Thymus (tissue), 14 donors: ENCODE measurements at places on chromosomes 2 and 18. TPM values are rescaled to one million over a fixed set of nuclear protein-coding genes. Genes with fewer than 3 reads are reported as not detected.

CFAP221 gene
- 0.14 TPM for total RNA-seq

XPO1 gene
- total RNA-seq = 148 TPM

GRCh38 chr18:2518473-2518872, 52.8 kb downstream of the METTL4 start:
- H3K27ac ChIP-seq = no peak overlapping the region
- no peaks in the 10 kb centered on the region for H3K36me3 ChIP-seq
- no peaks in the 10 kb centered on the region for H3K4me1 ChIP-seq
- H3K4me3 ChIP-seq = no peak overlapping the region

GRCh38 chr2:133437492-133437891, 130.8 kb downstream of the NCKAP5 start:
- DNase-seq = no peak
- H3K4me1 ChIP-seq = no peaks in the 10 kb centered on the region
- H3K4me3 ChIP-seq = no peak overlapping the region
- no peaks in the 10 kb centered on the region for H3K27me3 ChIP-seq
- H3K27ac ChIP-seq = no peak overlapping the region
- H3K36me3 ChIP-seq = no peaks in the 10 kb centered on the region

DNA sequence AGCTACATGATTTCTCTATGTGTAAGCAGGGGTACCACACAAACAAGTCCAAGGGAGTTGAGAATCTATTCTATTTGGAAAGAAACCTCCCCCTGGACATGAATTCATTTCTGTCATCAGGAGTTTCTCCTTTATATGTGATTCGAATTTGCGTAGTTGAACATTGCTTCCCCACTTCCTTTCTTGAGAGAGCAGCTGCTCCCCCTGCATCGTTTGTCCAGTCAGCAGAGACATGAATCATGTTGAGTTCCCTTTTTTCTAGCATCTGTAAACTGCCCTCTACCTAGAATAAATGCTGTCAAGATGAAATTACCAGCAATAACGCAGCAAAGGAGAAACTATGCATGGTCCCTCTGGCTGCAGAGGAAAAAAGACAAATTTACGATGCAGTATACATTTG, 73.8 kb downstream of the KIF5C start:
- no peak overlapping the region for H3K4me3 ChIP-seq
- no peaks in the 10 kb centered on the region for H3K36me3 ChIP-seq
- peak; percentile 10 for DNase-seq
- no peaks in the 10 kb centered on the region for H3K27me3 ChIP-seq

DNA sequence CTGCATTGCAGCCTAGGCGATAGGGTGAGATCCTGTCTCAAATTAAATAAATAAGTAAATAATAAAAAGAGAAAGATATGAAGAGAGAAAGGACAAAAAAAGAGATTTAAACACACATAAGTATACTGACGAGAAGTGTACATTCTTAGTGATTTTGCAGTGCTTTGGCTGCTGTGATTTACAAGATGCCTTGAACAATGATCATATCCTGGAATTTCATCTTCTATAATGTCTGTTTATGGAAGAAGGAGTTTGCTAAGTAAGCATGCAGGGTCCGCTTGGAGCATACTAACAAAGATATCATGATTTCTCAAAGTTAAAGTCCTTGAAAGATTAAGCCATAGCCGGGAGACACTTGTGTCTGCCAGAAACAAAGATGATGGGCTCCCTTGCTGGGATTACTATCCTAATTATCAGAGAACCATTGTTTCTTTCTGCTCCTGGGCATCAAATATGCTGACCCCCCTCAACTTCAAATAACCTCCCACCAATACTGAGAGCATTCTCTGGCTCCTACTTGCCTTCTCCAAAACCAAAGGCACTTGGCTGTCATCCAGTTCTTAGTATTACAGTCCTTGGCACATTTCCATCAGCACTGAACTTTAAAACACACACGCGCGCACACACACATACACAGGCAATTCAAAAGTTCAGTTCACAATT, 47.5 kb upstream of the STAM2 start:
- H3K4me3 ChIP-seq = no peak overlapping the region
- H3K27ac ChIP-seq = no peak overlapping the region
- no peaks in the 10 kb centered on the region for H3K36me3 ChIP-seq
- H3K27me3 ChIP-seq = no peaks in the 10 kb centered on the region
- DNase-seq = no peak

DNA sequence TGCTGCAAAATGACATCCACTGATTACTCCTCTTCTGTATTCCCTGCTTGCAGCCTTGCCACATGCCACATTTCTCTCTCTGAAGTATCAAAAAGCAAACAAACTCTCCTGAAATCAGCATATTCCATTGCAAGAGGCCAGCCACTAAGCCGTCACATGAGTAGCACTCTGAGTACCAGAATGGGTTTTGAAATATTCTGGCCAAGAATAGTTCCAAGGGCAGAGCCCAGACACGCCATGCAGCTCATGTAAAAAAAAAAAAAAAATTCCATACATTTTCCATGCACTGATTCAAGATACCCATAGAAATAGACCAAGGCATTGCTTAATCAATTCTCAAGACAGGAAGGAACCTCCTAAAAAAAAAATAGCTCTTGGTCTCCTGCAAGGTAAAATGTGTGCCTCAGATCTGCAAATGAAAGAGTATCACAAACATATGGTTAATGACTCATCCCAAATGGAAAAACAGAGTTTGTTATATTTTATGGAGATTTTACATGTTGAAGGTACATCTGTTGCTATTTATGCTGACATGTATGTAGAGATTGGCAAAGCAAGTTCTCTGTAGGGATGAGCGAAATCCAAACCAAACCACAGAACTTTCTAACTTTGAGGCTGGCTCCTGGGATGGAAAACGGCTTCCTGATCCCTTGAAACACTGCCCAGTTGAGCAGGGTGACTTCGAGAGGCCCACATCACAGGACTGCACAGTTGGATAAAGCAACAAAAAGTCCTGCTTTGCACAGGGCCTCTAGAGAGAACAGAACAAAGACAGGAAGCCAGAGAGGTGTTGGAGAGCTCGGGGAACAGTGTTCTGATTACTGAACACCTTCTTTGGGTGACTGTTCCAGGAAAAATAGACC, 346.2 kb downstream of the ZNF521 start:
- H3K4me3 ChIP-seq = no peak overlapping the region
- no peak for DNase-seq
- H3K27ac ChIP-seq = peak overlapping the region; percentile 13
- no peaks in the 10 kb centered on the region for H3K36me3 ChIP-seq
- H3K4me1 ChIP-seq = peaks cover 2% of the 10 kb centered on the region

DNA sequence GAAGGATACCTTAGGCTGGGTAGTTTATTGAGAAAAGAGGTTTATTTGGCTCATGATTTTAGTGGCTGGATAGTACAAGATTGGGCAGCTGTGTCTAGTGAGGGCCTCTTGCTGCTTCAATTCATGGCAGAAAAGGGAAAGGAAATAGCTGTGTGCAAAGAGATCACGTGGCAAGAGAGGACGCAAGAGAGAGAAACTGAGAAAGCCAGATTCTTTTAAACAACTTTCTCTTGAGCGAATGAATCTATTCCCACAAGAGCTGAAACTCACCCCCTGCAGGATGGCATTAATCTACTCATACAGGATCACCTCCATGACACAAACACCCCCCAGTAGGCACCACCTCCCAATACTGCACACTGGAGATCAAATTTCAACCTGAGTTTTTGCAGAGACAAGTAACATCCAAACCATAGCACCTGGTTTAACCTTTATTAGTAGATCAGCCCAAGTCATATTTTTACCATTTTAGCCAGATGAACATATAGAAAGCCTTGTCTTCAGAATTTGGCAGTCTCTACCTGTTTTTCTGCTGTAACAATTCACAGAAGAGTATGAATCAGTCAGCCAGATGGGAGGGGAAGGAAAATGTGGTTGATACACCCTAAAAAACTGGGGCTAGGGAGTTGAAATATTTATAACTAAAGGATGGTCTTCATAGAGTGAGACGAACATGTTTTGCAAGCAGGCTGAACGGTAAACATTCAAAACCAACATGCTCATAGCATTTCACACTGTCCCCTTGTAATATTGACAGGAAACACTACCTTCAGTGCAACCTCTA, 73.9 kb upstream of the NCKAP5 start:
- no peaks in the 10 kb centered on the region for H3K36me3 ChIP-seq
- H3K27ac ChIP-seq = no peak overlapping the region
- no peaks in the 10 kb centered on the region for H3K27me3 ChIP-seq
- no peak for DNase-seq

DNA sequence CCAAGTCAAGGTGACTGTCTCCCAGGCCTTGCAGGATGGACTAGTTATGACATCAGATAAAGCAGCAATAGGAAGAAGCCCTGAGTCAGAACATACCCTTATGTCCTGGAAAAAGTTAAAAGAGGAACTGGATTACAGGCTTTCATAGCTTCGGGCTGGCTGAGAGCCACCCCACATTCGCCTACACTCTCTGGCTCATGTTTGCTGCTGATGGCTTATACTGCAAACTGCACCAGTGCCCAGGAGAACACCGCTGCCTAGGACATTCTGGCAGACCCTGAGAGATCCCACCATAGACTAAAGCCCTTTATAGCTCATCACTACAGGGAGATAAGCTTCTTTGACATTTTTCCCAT, 20.3 kb downstream of the SLC8A1 start:
- no peaks in the 10 kb centered on the region for H3K36me3 ChIP-seq
- H3K4me3 ChIP-seq = no peak overlapping the region
- H3K27ac ChIP-seq = no peak overlapping the region
- no peaks in the 10 kb centered on the region for H3K27me3 ChIP-seq
- DNase-seq = no peak
